K562 (cell line): ENCODE measurements at places on chromosomes 4 and X. TPM values are rescaled to one million over a fixed set of nuclear protein-coding genes. Genes with fewer than 3 reads are reported as not detected.

- no peaks in the 10 kb centered on the region for H3K27me3 ChIP-seq
- no peak overlapping the region; the same call in 2 of the 3 replicates for H3K27ac ChIP-seq
- no peaks in the 10 kb centered on the region for H3K4me1 ChIP-seq
- H3K36me3 ChIP-seq, result no peaks in the 10 kb centered on the region
- no peak for DNase-seq
These were observed 286.3 kb upstream of the AGA start for GRCh38 chr4:177728361-177729152.

Gene MFAP3L
- 0.31 TPM in 1 of 2 replicates, not detected in the other for total RNA-seq

- H3K27ac ChIP-seq, result no peak overlapping the region
- H3K27me3 ChIP-seq, result 0 out of 3 replicates have a peak, but pooled peaks cover 4% of the 10 kb centered on the region
- H3K4me1 ChIP-seq, result no peaks in the 10 kb centered on the region
- H3K36me3 ChIP-seq, result no peaks in the 10 kb centered on the region
These were observed 227.3 kb downstream of the KDR start for GRCh38 chr4:54898056-54898562.

DNA sequence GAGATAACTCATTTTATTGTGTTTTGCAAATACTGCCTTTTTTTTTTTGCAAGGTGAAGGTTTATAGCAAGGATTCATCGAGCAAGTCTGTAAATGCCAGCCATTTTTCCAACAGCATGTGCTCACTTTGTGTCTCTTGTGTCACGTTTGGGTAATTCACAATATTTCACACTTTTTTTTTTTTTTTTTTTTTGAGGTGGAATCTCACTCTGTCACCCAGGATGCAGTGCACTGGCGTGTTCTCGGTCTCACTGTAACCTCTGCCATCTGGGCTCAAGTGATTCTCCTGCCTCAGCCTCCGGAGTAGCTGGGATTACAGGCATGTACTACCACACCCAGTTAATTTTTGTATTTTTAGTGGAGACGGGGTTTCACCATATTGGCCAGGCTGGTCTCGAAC is 1.9 kb downstream of the RNF4 start:
- peaks cover 57% of the 10 kb centered on the region for H3K36me3 ChIP-seq
- peak overlapping the region; percentile 81; the same call in 1 of the 3 replicates for H3K27ac ChIP-seq
- peaks cover 13% of the 10 kb centered on the region; the same call in 2 of the 3 replicates for H3K4me1 ChIP-seq
- no peaks in the 10 kb centered on the region for H3K27me3 ChIP-seq
- peak overlapping the region; percentile 78; the same call in 1 of the 2 replicates for H3K4me3 ChIP-seq
- DNase-seq, result no peak

GRCh38 chrX:153055871-153056749 is at the start of gene PNMA3:
TSS of gene PNMA3 (plus strand) at chrX:153056470. CDS start at chrX:153057056, 586 bp downstream.
- H3K4me3 ChIP-seq, result no peak within 1 kb of the TSS
- no peaks in the 10 kb centered on the region for H3K36me3 ChIP-seq
- H3K27me3 ChIP-seq, result no peaks in the 10 kb centered on the region
- H3K27ac ChIP-seq, result no peak within 1 kb of the TSS

Gene RAI2
- not detected in 2 replicates for total RNA-seq

DNA sequence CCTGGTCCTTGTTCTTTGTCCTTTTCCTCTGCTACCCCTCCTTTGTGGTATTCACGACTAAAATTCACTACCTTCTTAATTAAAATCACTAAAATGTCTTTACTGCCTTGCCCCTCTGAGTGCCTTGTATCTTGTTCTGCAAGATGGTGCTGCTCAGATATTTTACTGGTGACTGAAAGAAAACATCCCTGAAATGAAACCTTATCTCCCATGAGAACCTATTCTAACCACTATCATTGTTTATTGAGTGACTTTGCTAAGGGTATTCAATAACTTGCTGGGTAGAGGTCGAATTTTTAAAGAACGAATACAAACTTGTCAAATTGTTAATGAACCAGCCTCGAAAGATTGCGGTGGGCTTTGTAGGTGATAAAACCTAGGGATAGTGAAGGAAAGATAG is 52.8 kb downstream of the SPRY1 start:
- H3K4me3 ChIP-seq, result no peak overlapping the region
- no peak for DNase-seq
- H3K4me1 ChIP-seq, result no peaks in the 10 kb centered on the region; the same call in 1 of the 2 replicates
- H3K27ac ChIP-seq, result no peak overlapping the region

DNA sequence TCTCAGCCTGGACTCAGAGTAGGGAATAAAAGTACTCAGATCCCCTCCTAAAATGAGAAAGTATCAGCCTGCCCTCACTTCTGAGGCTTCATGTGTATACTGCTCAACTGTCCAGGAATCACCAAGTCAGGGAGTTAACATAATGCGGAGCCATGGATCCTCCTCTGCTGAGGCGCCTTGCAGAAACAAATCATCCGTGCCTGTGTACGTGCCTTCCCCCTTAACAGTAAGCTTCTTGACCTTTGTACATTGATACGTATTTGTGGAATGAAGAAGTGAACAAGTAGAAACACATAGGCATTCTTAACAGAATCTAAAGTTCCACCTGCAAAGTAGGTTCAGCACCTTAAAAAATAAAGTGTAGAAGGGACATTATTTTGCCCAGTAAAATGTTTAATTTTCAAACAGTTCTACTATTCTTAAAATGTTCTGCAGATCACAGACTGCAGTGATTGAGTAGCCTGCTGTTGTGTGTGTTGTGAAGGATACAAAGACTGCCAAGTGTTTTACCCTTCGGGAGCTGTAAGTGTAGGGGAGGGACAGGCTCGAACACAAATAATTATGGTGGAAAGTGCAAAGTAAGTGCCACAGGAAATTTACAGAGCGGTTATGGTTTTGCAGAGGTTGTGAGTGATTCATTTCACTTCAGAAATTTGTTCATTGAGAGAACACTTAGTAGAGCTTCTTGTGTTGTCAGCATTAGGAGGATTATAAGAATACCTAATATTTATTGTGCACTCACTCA is 61.9 kb downstream of the ARHGAP10 start:
- no peak overlapping the region for H3K27ac ChIP-seq
- no peaks in the 10 kb centered on the region for H3K4me1 ChIP-seq
- peaks cover 2% of the 10 kb centered on the region; the same call in 2 of the 3 replicates for H3K27me3 ChIP-seq
- no peak overlapping the region for H3K4me3 ChIP-seq
- H3K36me3 ChIP-seq, result no peaks in the 10 kb centered on the region
- no peak for DNase-seq

GRCh38 chrX:127574829-127575228 is 477.4 kb downstream of the ACTRT1 start:
- DNase-seq, result no peak
- no peak overlapping the region for H3K27ac ChIP-seq
- H3K27me3 ChIP-seq, result no peaks in the 10 kb centered on the region
- no peaks in the 10 kb centered on the region for H3K36me3 ChIP-seq
- no peaks in the 10 kb centered on the region for H3K4me1 ChIP-seq

Gene PDZD4
- total RNA-seq, result 0.38 TPM in 1 of 2 replicates, not detected in the other

Gene ERCC6L
- total RNA-seq, result 11.4 and 11.7 TPM in 2 replicates

GRCh38 chr4:39614487-39615162 is 24.0 kb downstream of the SMIM14 start:
- no peaks in the 10 kb centered on the region for H3K27me3 ChIP-seq
- DNase-seq, result no peak
- no peak overlapping the region for H3K4me3 ChIP-seq
- no peaks in the 10 kb centered on the region for H3K36me3 ChIP-seq
- no peak overlapping the region for H3K27ac ChIP-seq

Gene DSPP
- total RNA-seq, result not detected in 2 replicates

DNA sequence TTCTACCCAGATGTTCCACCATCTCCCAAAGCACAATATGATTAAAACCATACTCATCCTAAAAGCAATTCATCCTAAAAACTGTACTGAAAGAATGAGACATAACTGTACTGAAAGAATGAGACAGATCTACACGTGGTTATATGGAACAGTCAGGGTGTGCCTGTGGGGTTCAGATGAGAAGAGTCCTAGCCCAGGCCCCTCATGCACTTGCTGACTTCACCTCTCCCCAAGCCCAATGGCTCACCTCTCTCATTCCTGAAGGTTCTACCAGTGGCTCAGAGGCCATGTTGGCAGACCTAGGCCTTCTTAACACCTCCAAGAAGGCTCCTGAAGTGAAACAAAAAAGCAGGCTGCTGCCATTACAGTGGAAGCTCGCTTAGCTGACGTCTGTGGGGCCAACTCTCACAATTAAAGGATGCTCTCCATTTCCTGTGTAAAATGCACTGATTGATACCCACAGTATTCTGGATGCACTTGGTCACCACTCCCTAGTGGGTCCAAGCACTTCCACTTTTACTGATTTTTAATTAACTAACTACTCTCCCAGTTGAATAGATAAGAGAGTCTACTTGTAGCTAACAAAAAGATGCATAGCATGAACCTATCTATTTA is 3.8 kb downstream of the PLAC1 start:
- 0 out of 3 replicates have a peak, but pooled peaks cover 2% of the 10 kb centered on the region for H3K4me1 ChIP-seq
- H3K27me3 ChIP-seq, result no peaks in the 10 kb centered on the region; the same call in 2 of the 3 replicates
- no peak for DNase-seq
- no peak overlapping the region for H3K27ac ChIP-seq
- H3K4me3 ChIP-seq, result no peak overlapping the region
- no peaks in the 10 kb centered on the region for H3K36me3 ChIP-seq

GRCh38 chr4:13368217-13368616 is 115.9 kb downstream of the RAB28 start:
- H3K4me3 ChIP-seq, result peak overlapping the region; percentile 31
- peak; percentile 31 for DNase-seq
- no peaks in the 10 kb centered on the region for H3K27me3 ChIP-seq
- H3K36me3 ChIP-seq, result peaks cover 6% of the 10 kb centered on the region; the same call in 1 of the 3 replicates

Gene HNRNPH2
- total RNA-seq, result 37.7 and 43.0 TPM in 2 replicates

Gene SMC1A
- total RNA-seq, result 110 and 126 TPM in 2 replicates

Gene NXF3
- total RNA-seq, result 0.40 TPM in 1 of 2 replicates, not detected in the other

GRCh38 chr4:97643179-97643578 is 500.1 kb downstream of the STPG2 start:
- H3K27me3 ChIP-seq, result no peaks in the 10 kb centered on the region
- no peak overlapping the region for H3K4me3 ChIP-seq
- no peak overlapping the region for H3K27ac ChIP-seq
